Left kidney (tissue), 8 donors: ENCODE measurements at places on chromosomes 3 and 15. TPM values are rescaled to one million over a fixed set of nuclear protein-coding genes. Genes with fewer than 3 reads are reported as not detected.

Gene ITIH4
- polyA plus RNA-seq, result 15.6 TPM

Gene FSTL1
- polyA plus RNA-seq, result 519 TPM

Gene GPR87
- polyA plus RNA-seq, result not detected

Gene ACKR4
- polyA plus RNA-seq, result 1.6 TPM

Gene FILIP1L
- 16.3 TPM for polyA plus RNA-seq

Gene RGMA
- 7.9 TPM for polyA plus RNA-seq

Gene DNAH12
- 3.0 TPM for polyA plus RNA-seq

Gene KNG1
- 56.9 TPM for polyA plus RNA-seq

Gene SPATA16
- polyA plus RNA-seq, result not detected

Gene CHRNA3
- polyA plus RNA-seq, result 1.7 TPM

Gene CRABP1
- 32.3 TPM for polyA plus RNA-seq

Gene NUP210
- 28.9 TPM for polyA plus RNA-seq

Gene CPB1
- polyA plus RNA-seq, result 0.90 TPM

Gene PLCL2
- 16.4 TPM for polyA plus RNA-seq

Gene FBN1
- polyA plus RNA-seq, result 98.2 TPM

Gene LRRN1
- 23.4 TPM for polyA plus RNA-seq

Gene ARID3B
- polyA plus RNA-seq, result 16.8 TPM

Gene CX3CR1
- polyA plus RNA-seq, result 4.7 TPM

Gene FHIT
- polyA plus RNA-seq, result 25.0 TPM

Gene ZPLD1
- 0.60 TPM for polyA plus RNA-seq

Gene POC1A
- 10.5 TPM for polyA plus RNA-seq

Gene GASK1A
- polyA plus RNA-seq, result 6.1 TPM
